ENCODE measurements at places on chromosomes 3 and 15.

GRCh38 chr3:63555767-63556166 lies 96.7 kb upstream of the SNTN start:
- no peak for DNase-seq

DNA sequence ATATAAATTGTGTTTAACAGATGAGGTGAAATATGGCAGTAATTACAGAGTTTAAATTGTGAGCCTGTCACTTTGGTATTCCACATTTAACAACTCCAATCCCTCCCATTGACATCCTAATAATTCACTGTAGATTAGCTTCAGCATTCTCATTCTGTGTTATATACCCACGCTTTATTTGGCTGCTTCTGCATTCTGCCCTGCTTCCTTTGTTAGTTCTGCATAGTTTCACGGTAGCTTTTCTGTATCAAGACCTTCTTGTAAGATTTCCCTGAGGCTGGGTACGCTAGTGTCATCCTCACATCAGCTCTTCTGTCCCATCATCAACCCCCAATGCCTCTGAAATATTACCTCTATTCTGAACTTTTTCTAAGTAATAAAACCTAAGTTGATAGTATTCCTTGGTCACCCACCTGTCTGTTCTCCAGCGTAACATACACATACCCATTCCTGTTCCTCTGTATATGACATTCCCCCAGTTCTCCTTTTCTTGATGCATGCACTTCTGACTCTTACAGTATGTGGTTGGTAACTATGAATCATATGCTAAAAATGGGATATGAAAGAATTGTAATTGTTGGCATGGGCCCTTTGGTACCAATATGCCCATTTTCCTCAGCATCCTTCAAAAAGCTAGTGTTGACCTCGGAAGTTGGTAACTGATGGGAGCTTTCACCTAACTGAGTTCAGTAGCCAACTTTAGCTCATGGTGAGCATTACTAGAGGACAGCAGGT lies 171.2 kb downstream of the KLHL25 start:
- no peak for DNase-seq

DNA sequence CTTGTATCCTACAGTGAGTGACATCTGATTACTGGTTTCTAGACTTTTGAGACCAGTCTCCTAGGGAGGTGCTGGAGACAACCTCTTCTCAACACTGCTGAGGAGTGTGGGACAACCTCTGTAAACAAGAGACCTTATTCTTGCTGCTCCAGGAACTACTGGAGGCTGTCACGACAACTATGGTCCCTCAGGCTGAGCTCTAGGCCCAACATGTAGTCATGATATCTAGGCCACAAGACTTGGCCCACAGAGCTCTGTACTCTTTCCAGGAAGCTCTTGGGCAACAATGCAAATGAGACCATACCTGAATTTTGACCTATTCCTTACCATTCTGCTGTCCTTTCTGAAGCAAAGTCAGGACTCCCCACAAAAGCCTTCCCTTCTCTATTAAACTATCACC lies 24.3 kb upstream of the HEG1 start:
- DNase-seq: no peak

GRCh38 chr15:27342991-27343390 lies 372.0 kb downstream of the GABRG3 start:
- DNase-seq: no peak

- no peak for DNase-seq
Measured at GRCh38 chr3:129018751-129019150, 17.6 kb downstream of the EFCC1 start.

- DNase-seq: no peak
Measured at GRCh38 chr15:67065531-67066005, at the start of gene SMAD3. Gene SMAD3, plus strand, starts transcription at chr15:67065602. Its CDS starts 553 bp downstream, at chr15:67066155.

- DNase-seq: no peak
Measured at GRCh38 chr15:79775821-79776220, 121.0 kb downstream of the MTHFS start.

DNA sequence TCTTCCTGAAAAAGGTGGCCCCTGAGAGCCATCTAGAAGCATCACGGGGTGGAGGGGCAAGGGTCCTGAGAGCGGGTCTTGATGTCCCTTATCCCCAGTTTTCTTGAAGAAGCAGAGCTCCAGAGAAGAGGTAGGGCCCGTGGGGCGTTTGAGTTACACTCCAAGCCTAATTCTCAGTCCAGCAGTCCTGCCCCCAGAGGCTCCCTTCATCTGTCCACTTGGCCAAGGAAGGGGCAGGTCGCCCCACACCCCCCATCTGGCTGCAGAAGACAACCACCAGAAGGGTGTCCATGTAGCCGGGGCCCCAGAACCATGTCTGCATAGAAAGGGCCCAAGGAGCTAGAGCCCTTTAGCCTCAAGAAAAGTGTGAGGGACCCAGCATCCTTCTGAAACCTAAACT lies 25.5 kb upstream of the RPL32 start:
- DNase-seq: no peak

- DNase-seq: no peak
Measured at GRCh38 chr3:81477740-81478139, 283.7 kb downstream of the GBE1 start.

DNA sequence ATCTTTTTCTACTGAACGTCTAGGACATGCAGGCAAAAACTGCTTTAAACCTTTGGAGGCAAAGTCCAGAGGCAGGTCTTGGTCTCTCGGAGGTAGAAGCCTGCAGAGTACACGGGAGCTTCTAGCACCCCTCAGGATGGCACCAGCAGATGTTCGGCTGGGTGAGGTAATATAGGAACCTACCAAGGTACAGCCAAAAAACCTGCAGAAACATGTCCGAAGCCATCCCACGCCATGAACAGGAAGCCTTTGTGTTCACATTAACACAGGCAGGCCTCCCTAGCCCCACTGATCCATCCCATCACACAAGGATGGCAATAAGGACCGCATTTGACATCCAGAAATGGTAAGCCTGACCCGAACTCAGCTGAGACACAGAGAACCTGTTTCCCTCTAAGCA lies 157.9 kb upstream of the HES1 start:
- DNase-seq: no peak

GRCh38 chr15:73141216-73141900 lies 89.1 kb downstream of the NEO1 start:
- DNase-seq: no peak

DNA sequence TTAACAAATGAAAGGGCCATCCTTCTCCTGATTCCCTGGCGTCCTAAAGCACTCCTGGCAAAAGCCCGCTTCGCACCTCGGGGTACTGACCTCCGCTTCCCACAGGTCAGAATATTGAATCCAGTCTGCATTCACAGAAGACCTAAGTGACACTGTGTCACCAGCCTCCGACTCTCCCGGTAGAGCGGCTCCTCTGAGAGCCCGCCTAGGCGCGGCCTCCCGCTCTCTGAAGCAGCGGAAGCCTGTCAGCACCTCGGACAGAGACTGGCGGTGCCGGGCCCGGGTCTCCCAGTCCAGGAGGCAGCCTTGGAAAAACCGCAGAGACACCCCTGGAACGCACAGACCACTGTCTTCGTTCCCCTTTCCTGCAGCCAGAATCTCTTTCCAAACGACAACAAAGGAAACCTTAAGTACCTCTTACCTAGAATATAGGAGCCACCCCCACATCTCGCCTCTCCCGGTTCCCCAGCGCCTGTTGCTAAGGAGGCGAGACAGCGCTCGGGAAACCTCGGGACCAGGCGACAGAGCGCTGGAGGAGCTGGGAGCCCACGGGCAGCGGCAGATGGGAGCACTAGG lies 1.2 kb downstream of the GABRB3 start:
- no peak for DNase-seq

DNA sequence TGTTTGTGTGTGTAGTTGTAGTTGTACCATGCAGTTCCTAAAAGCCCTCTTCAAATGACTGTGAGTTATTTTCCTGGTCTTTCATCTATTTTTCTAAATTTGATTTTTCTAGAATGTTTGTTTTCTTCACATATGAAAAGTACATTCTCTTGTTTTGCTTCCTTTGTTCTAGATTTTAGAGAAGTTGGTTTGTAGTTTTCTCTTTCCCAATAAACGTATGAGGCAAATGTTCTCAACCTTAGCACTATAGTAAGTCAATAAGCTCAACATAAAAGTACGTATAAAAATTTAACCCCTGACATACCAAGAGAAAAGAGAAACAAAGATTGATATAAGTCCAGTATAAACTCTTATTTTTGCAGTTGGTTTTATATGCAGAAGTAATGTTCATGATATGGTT lies 74.7 kb downstream of the IL1RAP start:
- no peak for DNase-seq

- no peak for DNase-seq
Measured at GRCh38 chr3:19527746-19528145, 379.4 kb downstream of the KCNH8 start.

DNA sequence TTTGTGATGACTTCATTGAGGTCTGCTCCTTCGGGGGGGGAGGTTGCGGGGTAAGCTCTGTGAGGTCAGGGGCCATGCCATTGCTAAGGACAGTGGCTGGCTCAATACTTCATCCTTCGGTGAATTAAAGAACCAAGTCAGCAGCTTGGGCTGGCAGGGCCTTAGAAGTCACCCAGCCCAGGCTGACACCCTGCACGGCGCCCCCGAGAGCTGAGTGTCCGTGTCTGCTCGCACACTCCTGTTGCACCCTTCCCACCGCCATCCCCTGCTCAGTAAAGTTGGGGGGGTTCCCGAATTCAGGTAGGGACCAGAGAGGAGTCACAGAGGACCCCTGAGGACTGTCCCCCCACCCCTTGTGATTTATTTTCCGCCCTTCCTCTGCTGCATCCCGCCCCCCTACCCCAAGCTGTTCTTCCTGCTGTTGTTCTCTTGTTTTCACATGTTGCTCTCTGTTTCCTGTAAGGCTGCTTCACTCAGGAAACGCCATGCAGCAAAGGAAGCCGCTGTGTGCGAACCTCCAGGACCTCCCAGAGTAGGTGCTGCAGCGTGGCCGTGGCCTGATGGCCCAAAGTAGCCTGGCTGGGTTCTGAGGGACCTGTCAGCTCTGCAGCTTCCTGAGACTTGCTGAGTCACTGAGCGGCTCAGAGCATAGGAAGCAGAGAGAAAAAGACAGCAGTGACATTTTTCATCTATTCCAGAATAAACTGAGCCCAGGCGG lies 14.4 kb downstream of the EFCC1 start:
- no peak for DNase-seq

- no peak for DNase-seq
Measured at GRCh38 chr3:127899200-127899599, 15.8 kb upstream of the KBTBD12 start.

DNA sequence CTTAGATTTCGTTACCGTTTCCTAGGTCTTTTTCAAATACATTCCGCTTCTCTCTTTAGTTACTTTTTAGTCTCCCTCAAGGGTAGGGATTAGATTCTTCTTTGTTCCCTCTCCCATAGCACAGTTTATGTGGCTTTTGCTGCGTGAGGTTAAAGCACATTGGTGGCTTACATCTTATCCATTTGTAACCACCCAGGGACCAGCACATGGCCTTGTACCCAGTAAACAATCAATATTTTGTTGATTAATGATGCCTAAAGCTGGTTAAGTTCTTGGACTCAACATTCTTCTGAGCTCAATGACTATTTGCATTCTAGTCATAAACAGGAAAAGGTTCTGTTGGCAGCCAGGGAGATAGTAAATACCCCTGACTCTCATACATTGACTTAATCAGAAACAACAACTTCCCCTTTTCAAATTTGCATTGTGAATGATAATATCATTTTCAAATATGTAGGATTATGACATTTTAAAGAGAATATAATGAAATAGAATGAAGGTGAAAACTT lies 60.2 kb downstream of the CACNA1D start:
- DNase-seq: no peak

GRCh38 chr3:120798346-120798745 lies 55.8 kb downstream of the GTF2E1 start:
- DNase-seq: no peak

GRCh38 chr15:38823263-38823662 lies 258.6 kb upstream of the RASGRP1 start:
- DNase-seq: no peak

GRCh38 chr3:90055666-90056065 lies 948.2 kb downstream of the EPHA3 start:
- DNase-seq: no peak

DNA sequence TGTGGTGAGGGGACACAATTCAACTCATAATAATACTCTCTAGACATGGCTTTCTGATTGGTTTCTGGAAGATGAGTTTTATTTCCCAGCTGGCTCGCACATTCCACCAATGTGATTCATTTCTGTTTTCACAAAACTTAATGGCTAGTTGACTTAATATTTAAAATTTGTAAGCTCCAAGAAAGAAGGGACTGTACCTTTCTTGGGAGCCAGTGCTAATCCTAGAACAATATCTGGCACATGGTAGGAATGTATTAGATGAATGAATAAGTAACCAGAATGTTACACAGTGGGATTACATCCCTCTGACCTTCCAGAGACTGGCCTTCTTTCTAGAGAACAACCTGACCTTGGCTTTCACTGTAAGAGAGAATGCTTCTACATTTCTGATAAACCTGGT lies 262.8 kb downstream of the RORA start:
- no peak for DNase-seq

- no peak for DNase-seq
Measured at GRCh38 chr3:182904164-182904563, 76.2 kb downstream of the DCUN1D1 start.
